ENCODE measurements at places on chromosomes 7 and 10.
A peak's percentile ranks its signal among the peaks of the same experiment; 100 is the strongest.

DNA sequence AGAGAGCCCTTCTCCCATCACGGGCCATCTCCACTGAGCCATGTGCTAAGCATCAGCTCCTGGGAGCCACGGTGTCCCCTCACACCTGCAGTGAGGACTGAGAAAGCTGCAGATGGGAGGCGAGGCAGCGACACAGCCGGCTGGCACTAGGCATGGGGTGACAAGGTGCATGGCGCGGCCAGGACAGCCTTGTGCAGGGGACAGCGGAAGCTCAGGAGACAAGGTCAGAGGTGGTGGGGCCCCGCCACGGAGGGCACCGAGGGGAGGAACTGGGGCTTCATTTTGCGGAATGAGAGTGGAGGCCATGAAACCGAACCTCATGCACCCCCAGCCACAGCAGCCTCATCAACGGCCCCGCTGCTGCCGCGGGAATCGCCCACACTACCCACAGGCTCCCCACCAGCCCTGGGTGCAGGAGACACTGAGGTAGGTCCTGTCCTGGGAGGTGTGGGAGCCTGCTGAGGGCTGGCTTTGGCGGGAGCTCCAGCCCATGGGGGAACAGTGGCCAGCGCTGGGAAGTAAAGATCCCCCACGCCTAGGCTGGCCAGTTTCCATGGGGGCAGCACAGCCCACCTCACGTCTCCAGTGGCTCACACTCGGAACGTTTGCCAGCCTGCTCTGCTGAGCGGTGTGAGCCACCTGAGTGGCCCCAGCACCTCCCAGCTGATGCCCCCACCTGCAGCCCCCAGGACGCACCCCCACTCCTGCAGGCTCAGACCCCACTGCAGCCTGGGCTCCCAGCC, 71.2 kb upstream of the INSIG1 start:
- no peak for DNase-seq

- no peak for DNase-seq
These were observed 105.7 kb downstream of the CCNY start for GRCh38 chr10:35442028-35442427.

GRCh38 chr10:133225707-133226191, 4.3 kb upstream of the UTF1 start:
- no peak for DNase-seq

DNA sequence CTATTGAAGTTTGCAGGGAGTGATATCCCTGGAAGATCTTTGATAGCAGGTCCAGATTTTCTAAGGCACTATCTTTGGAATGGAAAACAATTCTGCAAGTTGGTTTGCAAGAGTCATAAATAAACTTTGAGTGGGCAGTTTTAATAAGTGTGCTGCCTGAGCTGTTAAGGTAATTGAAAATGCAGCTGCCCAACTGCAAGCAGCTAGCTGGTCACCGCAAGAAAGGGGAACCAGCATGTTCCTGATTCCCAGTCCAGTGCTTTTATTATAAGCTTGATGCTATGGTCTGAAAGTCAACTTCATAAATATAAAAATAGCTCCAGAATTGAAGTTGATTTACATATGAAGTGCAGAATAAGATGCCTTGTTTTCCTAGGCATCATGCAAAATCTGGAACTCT, 308.4 kb downstream of the ZNF248 start:
- DNase-seq: no peak

DNA sequence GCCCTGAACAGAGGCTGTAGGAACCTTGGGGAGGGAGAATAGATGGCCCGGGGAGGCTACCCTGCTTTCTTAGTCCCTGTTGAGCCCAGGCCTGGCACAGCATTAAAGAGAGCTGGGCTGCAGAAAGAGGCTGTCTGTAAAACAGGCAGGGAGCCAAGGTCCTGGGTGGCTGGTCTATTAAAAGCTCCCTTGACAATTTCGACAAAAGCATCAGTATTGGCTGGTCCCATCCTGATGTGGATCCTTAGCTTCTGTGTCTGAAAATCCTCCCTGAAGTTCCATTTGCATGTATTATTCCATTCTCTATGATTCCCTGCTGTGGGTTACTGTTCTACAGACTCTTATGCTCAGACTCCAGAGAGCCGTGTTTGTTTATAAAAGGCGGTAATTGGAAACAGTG, 158.5 kb downstream of the GALNT17 start:
- DNase-seq: no peak

DNA sequence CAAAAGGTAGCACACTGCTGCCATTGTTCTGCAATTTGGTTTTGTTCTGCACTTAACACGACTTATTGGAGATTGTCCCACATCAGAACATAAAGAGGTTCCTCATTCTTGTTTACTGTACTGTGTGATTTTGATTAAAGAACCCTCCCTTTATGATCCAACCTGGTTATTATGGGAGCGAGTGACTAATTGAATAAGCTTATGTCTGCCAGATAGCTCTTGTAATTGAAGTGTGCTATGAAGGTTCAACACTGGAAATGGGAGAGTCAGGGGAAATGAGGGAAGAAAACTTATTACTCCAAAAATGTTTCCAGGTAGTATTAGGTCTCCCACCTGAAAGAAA, 33.9 kb downstream of the CASP7 start:
- no peak for DNase-seq

GRCh38 chr10:73459683-73460314, 26.4 kb upstream of the MSS51 start:
- DNase-seq: no peak

DNA sequence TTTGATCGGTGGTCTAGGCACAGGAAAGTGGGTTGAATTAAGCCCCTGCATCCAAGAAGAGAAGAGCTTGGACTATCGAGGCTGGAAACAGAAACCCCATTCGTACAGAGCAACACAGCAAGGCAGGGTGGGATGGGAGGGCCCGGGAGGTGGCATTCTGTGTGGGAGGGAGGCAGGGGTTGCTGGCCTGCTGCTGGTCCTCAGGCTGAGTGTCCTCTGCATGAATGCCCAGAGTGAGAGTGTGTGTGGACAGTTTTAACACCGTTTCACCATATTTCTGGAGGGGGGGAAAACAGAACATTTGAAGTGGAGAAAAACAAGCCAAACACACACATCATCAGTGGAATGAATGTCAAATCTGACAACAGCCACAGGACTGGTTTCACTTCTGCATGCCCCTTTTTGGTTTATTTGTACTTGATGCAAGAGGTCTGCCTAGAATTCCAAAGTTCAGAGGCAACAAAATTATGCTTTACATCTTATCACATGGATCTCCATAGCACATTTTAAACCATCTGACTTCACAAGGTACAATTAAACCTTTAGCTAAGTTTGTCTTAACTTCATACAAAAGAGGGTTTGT, 11.1 kb upstream of the ENO4 start:
- no peak for DNase-seq

GRCh38 chr10:45373003-45373575, 927 bp upstream of the ALOX5 start:
- DNase-seq: peak; percentile 47

DNA sequence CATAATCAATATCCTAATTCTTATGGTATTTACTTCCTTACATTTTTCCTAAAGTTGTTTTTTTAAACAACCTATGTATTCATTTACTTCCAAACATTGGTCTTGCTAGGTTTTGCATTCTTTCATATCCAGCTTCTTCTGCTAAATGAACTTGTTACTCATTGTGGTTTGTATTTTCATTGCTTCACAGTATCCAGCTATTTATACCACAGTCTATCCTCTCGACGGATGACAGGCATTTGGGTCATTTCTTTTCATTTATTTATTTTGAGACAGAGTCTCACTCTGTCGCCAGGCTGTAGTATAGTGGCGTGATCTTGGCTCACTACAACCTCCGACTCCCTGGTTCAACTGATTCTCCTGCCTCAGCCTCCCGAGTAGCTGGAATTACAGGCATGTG, 66.8 kb downstream of the CCDC6 start:
- DNase-seq: no peak

- no peak for DNase-seq
These were observed 99.6 kb downstream of the PRPF18 start for GRCh38 chr10:13686331-13686752.

DNA sequence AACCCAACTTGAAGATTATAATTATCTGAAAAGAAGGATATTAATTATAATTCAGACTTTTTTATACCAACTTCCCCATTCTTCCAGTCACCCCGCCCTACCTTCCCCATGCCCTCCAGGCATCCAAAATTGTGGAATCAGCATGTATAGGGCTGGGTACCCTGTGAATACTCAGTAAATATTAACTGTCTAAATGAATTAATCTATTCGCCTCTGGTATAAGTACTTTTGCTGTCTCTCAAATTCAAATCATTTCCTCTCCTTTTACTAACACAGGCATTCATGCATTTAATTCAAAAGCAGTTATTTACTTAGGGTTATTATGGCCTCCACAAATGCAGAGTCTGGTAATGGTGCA, 26.5 kb upstream of the GOT1 start:
- DNase-seq: no peak
